GM20000 (cell line): ENCODE measurements at places on chromosomes 6 and 20.

DNA sequence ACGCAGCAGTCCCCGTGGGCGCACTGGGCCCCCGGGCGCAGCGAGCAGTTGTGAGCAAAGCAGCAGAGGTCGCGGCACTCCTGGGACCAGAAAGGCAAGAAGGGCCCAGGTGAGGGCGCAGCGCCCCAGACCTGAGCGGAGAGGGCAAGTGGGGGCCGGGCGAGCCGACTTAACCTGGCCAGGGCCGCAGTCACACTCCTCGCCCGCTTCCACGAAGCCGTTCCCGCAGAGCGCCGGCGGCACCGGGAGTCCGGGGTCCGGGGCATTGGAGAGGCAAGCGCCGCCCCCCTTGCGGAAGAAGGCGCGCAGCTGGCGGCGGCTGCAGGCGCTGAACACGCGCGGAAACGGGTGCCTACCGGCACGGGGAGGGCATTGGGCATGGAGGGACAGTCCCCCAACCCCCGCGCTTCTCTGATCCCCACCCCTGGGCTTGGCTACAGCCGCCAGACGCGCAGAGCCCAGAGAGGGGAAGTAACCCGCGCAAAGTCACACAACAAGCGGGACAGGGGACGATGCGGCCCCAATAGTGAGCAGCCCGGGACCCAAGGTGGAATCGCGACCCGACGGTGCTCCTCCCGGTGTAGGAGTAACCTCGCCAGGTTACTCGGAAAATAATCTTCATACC is 9.2 kb downstream of the ADAM33 start:
- no peak for DNase-seq

GRCh38 chr6:90575267-90575666 is 11.6 kb downstream of the MAP3K7 start:
- DNase-seq, result no peak

GRCh38 chr6:169725125-169726048 is 1.1 kb upstream of the PHF10 start:
- no peak for DNase-seq

DNA sequence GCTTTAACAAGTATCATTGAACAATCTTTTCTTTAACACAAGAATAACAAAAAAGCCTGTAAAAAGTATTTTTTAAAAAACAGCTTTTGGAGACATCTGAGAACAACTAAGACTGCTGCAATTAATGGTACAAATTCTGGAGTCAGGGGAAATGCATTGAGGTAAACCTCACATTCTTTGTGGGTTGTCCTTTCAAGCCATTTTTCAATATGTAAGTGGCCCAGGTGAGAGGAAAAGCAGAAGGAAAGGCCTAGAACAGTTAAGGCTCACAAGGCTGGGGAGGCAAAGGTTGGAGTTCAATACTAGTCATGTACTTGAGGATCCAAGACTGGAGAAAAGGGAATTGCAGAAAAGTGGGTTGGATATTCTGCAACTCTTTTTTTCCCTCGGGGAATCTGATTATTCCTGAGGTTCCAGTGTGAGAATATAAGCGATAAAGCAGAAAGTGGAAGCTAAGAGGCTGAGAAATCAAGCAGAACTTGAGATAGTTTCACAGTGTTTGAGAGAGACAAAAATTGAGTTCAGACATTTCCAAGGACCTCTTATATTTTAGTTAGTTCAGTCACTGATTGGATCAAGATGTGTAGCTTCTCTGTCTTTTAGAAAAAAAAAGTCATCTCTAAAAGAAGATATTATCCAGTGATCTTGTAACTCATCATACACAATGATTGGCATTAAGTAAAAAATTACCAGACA is 25.0 kb upstream of the TXLNB start:
- no peak for DNase-seq

GRCh38 chr6:47822856-47823554 is 41.2 kb downstream of the OPN5 start:
- no peak for DNase-seq

DNA sequence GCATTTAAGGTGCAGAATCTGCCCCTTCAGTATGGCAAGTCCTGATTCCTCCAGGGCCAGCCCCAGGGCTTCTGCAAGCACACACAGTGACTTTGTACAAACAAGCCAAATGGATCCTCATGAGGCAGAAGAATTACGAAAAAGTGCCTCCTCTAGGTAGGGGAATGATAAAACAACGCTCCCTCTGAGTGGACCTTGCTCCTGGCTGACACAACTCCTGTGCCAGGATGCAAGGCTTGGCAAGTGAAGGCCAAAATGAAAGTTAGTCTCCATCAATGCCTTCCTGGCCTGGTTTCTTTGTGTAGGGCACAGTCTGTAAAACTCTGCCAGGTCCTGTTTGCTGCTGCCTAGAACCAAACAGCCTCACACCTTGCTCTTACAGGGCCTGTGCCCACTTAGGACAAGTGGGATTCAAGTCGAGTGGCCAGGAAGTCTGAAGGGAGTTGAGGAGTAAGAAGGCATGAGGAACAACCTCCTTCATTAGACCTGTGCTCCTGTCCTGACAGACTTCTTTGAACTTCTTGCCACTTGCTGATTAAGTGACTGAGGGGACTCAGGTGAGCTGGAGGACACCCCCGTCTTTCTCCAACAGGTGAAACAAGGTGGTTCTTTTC is 417.1 kb downstream of the CDC5L start:
- no peak for DNase-seq

DNA sequence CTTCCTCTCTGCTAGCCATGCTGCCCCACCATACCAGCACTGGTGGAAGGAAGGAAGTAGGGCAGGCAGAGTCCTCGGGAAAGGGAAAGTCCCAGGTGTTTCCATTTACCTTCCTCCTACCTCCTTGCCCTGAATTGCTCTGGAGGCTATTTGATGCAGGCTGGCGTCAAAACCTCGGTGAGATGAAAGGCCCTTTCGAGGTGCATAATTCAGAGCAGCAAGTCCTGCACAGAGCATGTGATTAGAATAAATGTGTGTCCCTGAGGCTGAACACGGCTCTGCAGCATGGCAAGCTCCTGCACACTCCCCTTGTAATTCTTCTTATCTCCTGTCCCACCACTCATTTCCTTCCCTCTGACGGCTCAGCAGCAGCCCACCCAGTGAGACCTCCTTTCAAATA is 98.7 kb upstream of the LRFN2 start:
- DNase-seq, result no peak

DNA sequence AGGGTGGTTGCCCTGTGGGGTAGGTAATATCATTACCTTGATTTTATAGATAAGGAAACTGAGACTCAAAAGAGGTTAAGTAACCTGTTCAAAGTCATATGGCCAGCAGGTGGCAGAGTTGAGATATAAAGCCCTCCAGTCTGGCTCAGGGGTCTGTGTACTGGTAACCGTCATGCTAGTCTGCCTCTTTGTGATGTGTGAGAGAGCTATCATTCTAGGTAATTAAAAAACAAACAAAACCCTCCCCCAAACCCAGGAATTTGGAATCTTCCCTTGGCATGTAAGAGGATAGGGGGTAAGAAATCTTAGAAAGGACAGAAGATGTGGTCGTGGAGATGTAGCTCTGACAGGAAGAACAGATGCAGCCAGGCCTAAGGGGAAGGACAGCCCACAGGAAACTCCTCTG is 206.0 kb downstream of the CDC5L start:
- peak; percentile 48 for DNase-seq

DNA sequence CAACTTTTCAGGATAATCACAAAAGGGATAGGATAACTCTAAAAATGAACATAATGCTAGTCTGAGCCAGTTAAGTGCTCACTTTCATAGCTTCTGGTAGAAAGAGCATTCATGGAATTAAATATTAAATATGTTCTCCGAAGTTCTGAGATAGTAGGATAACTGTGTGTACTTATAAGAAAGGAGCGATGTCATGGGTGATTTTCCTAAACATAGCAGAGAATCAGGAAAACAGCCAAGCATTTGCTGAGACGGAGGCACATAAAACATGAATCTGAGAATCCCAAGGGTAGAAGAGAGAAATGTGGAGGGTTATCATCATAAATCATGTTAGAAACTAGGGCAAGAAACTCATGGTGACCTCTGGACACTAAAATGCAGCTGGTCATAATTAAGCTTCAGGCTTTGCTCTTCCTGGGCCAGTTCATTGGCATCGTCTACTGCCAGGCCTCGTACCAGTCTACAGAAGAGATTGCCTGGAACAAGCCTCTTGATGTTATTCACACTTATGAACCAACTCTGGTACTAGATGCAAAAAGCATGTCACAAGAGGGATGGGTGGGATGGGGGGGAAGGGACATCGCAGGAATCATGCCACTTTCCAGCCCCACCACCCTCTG is 436.6 kb downstream of the PRKN start:
- no peak for DNase-seq

- DNase-seq, result no peak
These were observed 79.1 kb downstream of the LRRC1 start for GRCh38 chr6:53873922-53874321.

DNA sequence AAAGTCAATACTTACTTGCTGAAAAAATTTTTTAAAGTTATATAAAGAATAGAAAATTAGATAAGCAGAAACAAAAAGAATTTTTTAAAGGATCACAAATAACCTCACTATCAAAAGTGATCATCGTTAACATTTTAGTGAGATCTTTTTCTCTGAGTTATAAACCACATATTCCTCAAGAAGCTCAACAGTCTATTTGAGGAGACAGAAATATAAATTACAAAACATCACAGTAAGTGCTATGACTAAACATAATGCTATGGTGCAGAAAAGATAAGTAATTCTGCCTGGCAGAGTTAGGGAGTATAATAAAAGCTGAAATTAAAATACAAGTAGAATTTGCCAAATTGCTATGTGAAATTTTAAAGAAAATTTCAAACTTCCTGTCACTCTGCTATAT is 226.7 kb downstream of the LMBRD1 start:
- no peak for DNase-seq

DNA sequence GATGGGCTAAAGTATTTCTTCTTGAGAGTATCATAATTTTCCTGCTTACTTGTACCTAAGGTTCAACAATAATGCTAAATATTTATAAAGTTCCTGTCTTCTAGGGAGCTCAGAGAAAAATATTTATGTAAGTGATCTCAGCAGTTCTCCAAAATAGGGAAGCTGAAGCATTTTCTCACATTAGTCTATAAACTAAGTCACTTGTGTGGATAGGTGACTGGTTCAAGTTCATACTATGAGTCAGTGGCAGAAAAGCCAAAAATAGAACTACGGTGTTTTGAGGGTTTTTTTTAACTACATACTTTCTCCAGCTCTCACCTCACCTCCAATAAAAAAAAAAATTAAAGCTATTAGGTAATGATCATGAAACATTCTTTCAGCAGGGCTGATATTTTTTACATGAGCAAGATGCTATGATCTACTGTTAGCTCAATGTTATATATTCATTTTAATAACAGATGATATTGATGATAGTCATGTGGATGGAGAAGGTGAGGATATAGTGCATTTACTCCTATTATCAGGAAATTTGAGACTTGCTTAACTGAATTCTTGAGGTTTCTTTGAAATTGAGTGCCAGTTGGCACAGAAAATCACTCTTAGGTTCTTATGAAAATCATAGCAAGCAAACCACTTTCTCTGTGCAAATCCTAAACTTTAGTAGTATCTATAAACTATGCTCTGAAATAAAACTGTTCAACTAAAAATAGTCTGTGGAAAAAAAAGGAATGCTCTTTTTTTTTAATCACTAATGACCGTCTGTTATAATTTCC is 4.1 kb upstream of the MOXD1 start:
- DNase-seq, result peak; percentile 63

DNA sequence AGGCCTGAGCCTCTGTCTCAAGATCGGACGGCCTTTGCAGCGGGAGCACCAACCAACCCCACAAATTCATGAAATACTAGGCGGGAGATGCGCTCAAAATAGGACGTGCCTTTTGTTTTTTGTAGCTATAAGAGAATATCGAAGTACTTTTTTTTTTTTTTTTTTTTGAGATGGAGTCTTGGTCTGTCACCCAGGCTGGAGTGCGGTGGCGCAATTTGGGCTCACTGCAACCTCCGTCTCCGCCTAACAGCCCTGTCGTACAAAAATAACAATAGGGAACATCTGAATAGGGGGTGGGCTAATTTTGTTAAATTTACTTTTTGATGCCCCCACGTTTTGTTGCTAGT is 5.9 kb upstream of the TUBB2A start:
- no peak for DNase-seq

DNA sequence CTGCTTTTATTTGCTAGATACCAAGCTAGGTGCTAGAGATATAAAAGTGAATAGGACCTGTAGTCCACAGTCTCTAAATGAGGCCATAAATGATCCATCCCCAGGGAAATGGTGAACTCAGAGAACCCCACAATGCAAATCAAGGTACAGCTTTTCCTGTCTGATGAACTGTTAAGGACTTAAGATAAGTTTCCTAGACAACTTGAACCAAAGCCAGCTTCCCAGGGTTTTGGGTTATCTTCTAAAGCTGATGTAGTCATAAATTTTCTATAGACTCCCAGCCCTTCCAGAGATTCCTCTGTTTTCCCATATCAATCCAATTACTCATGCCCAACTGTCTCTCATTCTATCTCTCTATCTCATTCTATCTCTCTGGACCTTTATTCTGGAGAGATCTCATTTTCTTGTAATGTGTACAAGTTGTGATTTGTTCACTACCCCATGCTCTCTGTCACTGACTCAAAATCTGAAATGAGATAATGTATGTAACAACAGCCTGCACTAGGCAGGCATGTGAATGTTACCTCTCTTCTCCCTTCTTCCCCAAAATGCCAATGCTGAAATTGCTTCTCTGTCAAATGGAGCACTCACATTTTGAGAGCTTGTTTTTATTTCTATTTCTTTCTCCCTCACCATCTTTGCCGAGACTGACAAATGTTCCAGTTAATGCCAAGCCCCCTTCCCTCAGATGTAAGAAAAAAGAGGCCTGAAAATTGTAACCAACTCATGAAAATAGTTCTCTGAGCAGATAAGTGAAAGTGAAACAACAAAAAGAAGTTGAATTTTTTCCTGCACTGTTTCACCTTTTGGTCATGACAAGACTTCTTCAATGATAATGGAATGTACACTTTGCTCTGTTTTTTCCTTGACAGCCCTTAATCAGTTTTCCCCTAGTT is 279.9 kb downstream of the SLC35F1 start:
- peak; percentile 16 for DNase-seq

DNA sequence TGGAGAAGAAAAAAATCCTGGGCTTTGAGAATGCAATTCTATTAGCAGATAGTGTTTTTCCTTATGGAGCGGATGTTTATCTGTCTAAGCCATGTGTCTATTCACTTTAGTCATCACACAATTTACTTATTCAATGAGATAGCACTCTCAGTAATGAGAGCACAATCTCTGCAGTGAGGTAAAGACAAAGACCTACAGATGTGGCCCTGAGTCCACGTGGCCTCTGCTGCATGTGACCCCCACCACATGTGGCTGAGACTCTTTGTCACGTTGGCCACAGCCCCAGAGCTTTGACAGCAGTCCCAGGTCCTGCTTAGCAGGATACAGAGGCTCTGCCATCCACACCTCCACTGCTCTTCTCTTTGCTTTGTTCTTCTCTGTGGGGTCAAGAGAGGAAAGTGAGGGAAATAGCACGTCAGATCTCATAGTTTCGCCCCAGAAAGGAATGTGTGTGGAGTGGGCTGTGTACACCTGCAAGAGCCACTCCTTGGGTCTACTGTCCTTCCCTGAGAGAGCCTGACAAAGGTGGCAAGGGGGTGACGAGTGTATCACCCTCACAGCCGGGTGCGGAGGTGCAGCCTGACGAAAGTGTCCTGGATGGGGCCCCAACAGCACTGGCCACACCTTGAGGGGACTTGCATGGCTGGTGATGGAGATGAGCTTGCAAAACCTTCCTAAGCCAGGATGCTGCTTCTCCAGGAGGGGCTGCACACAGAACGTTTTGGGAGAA is 40.7 kb downstream of the ZNF831 start:
- DNase-seq, result no peak
